ENCODE measurements at places on chromosomes 1 and 21. TPM values are rescaled to one million over a fixed set of nuclear protein-coding genes. Genes with fewer than 3 reads are reported as not detected.
A peak's percentile ranks its signal among the peaks of the same experiment; 100 is the strongest.

The RGS16 gene
- total RNA-seq: 0.29 TPM

DNA sequence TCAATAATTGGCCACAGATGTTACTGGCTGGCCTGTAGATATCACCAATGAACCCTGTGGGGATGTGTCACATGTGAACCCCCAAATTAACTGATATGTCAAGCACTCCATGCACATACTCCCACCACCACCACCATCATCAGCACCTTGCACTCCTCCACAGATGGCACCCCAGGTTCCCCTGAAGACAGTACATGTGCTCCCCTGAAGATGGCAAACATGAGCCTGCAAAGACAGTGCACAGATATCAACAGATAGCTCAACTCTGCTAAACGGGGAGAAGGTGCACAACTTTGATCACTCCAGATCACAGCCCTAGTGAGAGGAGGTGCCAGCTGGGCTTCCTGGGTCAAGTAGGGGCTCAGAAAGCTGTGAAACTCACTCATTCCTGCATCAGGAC lies 74.4 kb downstream of the CLCA4 start:
- no peak overlapping the region for H3K4me3 ChIP-seq
- H3K4me1 ChIP-seq: no peaks in the 10 kb centered on the region
- peaks cover 9% of the 10 kb centered on the region for H3K27me3 ChIP-seq
- no peak overlapping the region for H3K27ac ChIP-seq
- no peaks in the 10 kb centered on the region for H3K36me3 ChIP-seq
- no peak for DNase-seq

GRCh38 chr1:208513799-208514198 lies 269.6 kb upstream of the PLXNA2 start:
- DNase-seq: no peak
- no peaks in the 10 kb centered on the region for H3K27me3 ChIP-seq
- H3K4me3 ChIP-seq: no peak overlapping the region
- no peaks in the 10 kb centered on the region for H3K36me3 ChIP-seq

GRCh38 chr1:107228704-107229371 lies 88.0 kb downstream of the NTNG1 start:
- H3K4me3 ChIP-seq: no peak overlapping the region
- no peaks in the 10 kb centered on the region for H3K4me1 ChIP-seq
- H3K27ac ChIP-seq: no peak overlapping the region
- no peaks in the 10 kb centered on the region for H3K27me3 ChIP-seq

- H3K27me3 ChIP-seq: no peaks in the 10 kb centered on the region
- H3K36me3 ChIP-seq: no peaks in the 10 kb centered on the region
- no peak for DNase-seq
- H3K4me1 ChIP-seq: no peaks in the 10 kb centered on the region
These were observed 383.5 kb upstream of the B3GALT2 start for GRCh38 chr1:193569983-193570269.

- H3K4me3 ChIP-seq: no peak overlapping the region
- no peak overlapping the region for H3K27ac ChIP-seq
- H3K4me1 ChIP-seq: no peaks in the 10 kb centered on the region
These were observed 124.7 kb downstream of the POU2F1 start for GRCh38 chr1:167345386-167345733.

DNA sequence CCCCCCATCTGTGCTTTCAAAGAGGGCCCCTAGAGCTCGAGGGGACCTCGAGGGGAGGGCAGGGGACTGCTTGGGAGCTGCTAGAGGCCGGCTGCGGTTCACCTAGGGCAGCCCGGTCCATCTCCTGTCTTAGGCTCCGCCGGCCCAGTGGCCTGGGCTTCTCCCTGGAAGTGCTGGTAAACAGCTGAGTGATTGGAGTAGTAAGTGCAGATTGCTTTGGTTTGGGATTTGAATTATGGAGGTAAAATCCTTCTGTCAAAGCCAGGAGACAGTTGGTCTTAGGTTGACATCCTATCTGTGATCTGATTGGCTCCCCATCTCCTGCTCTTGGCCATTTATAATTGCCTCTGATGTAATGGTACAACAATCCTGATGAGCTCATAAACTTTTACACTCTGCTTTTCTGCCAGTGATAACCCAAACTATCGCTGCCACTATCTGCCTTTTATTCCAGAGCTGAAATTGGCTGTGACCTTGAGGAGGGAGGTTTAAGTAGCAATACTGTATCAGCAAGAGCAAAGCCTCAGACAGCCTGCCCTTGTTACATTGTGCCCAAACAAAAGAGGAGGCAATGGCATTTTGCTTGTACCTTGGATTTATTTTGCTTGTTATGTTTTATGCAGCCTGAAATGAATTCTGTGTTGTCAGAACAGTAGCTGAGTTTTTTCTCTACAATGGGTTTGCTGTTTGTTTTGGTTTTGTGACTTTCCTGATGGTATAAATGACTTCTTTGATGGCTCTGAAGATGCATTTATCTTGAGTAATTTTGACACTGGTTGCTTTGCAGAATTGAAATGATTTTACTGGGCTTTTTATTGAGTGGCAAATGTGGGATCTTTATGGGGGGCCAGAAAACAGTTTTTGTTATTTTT lies 2.4 kb downstream of the ARID1A start:
- H3K36me3 ChIP-seq: no peaks in the 10 kb centered on the region
- no peaks in the 10 kb centered on the region for H3K27me3 ChIP-seq
- H3K4me3 ChIP-seq: peak overlapping the region; percentile 79
- H3K4me1 ChIP-seq: peaks cover 70% of the 10 kb centered on the region
- DNase-seq: peak; percentile 98
- peak overlapping the region; percentile 72 for H3K27ac ChIP-seq

The IGSF9 gene
- under 0.01 TPM for total RNA-seq

DNA sequence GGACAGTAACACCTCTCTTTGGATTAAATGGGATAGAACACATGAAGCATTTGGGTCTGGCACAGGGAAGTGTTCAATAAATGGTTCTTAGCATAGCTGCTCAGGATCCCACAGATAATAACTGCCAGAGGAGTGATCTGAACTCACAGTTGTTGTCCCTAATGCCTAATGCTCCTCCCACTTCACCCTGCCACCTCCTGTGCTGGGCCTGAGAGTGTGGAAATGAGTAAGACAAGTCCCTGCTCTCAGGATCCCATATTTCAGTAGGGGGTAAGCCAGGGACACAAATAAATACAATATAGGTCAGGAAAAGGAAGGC lies 19.9 kb upstream of the FOXO6 start:
- no peak overlapping the region for H3K27ac ChIP-seq
- H3K36me3 ChIP-seq: no peaks in the 10 kb centered on the region
- H3K27me3 ChIP-seq: no peaks in the 10 kb centered on the region
- H3K4me1 ChIP-seq: no peaks in the 10 kb centered on the region
- no peak overlapping the region for H3K4me3 ChIP-seq
- no peak for DNase-seq

DNA sequence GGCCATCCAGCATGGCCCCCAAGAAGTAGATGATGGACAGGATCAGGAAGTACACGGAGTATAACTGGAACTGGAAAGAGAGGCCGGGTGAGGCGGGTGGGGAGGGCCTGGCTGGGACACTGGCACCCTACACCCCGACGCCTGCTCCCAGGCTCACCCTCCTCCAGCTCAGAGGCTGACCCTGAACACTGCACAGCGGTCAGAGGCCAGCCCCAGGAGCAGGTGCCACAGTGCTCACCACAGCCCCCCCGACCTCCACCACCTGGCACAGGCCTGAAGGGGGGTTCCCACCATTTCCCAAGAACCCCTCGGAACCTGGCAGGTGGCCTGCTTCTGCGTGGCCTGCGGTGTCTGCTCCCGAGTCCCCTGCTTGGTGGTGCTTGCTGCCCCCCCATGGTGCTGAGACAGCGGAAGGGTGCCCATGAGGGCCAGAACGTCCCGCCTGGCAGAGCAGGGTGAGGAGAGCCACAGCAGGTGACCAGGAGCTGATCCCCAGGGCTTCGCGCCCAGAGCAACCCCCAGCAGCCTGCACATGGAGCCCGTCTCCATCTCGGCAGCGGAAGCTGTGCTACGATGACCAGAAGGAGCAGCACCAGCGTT lies 26.1 kb downstream of the SLC19A1 start:
- H3K27ac ChIP-seq: no peak overlapping the region
- H3K27me3 ChIP-seq: no peaks in the 10 kb centered on the region
- no peak overlapping the region for H3K4me3 ChIP-seq
- H3K36me3 ChIP-seq: no peaks in the 10 kb centered on the region
- DNase-seq: no peak

DNA sequence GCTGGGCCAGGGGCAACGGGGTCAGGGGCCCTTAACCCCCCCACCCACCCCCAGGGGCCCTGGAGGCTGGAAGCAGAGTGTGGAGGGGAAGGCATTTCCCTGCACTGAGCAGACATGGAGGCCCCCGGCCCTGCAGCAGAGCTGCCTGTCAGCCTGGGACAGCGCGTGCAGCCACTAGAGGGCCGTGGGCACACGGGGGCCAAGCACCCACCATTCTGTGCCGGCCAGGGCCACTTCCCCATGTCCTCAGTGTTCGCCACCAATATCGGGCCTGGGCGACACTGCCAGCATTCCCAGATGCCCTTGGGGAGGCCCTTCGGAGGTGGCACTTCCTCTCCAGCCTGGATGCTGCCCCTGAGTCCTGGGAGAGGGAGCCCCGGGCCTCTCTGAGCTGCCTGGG lies 23.2 kb upstream of the ARHGEF16 start:
- no peaks in the 10 kb centered on the region for H3K27me3 ChIP-seq
- no peaks in the 10 kb centered on the region for H3K4me1 ChIP-seq
- DNase-seq: peak; percentile 91
- no peak overlapping the region for H3K4me3 ChIP-seq

The SPATA45 gene
- total RNA-seq: not detected

- no peak overlapping the region for H3K4me3 ChIP-seq
- no peak for DNase-seq
- no peaks in the 10 kb centered on the region for H3K36me3 ChIP-seq
- peaks cover 24% of the 10 kb centered on the region for H3K4me1 ChIP-seq
- no peaks in the 10 kb centered on the region for H3K27me3 ChIP-seq
These were observed 34.6 kb downstream of the XCL2 start for GRCh38 chr1:168509210-168509609.

The RGS1 gene
- total RNA-seq: not detected

The KRTAP10-8 gene
- not detected for total RNA-seq

The INTS11 gene
- 59.7 TPM for total RNA-seq

All from osteoblast (primary cell).